ENCODE measurements at places on chromosomes 16 and 17.

GRCh38 chr17:3049705-3050295, 13.6 kb downstream of the OR1D5 start:
- no peak for DNase-seq

DNA sequence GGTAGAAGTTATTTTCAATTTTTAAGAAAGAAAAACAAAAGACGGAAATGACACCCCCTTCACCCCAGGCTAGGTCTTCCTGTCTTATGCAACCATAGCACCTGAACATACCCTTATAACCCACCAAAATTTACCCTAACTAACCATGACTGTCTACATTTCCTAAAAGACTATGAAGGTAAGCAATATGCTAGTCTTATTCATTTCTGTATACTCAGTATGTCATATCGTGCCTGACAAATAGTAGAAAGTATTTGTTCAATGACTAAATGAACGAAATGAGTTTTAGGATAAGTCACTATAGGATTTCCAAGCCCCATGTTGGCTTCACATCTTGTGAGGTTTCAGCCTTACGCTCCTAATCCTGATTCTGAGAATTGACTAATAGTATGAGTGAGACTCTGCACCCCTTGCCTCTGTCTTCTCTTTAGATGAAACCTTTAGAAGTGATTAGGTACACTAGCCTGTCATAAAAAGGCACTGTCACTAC, 6.5 kb downstream of the ADAT1 start:
- no peak for DNase-seq

DNA sequence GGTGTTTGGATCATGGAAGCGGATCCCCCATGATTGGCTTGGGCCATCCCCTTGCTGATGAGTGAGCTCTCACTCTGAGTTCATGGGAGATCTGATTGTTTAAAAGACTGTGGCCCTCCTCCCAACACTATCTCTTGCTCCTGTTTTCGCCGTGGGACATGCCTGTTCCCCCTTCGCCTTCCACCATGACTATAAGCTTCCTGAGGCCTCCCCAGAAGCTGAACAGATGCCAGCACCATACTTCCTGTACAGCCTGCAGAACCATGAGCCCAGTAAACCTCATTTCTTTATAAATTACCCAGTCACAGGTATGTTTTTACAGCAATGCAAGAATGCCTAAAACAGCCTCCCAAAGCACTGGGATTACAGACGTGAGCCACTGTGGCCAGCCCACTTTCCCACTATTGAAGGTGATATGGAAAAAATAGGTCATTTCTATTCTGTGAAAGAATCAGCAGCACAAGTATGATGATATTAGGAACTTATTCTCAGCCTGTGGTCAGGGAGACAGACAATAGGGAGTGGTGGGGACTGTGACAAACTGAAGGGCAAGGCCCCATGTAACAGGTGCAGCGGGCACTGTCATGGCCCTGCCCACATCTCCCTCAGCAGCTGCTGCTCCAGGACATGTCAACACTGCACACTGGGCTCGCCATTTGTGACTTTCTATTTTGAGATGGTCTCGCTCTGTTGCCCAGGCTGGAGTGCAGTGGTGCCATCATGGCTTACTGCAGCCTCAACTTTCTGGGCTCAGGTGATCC, 33.7 kb upstream of the LITAF start:
- DNase-seq = no peak

DNA sequence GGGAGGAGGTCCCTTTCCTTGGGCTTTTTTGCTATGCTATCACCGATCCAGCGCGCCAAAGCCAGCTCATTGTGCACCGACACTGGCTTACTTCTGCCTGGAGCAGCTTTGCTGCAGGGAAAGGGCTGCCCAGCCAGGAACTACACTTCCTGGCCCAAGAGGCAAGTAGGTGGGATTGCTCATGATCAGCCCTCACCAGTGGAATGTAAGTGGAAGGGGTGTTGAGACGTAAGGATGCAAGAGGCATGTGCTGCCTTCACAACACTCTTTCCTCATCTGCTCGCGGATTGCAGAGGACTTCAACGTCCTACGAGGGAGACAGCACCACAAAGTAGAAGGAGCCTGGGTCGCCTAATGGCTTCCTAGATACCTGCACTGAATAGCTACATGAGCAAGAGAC, 104.3 kb upstream of the FOXF1 start:
- no peak for DNase-seq

GRCh38 chr17:55437159-55437605, 15.5 kb upstream of the MMD start:
- no peak for DNase-seq

DNA sequence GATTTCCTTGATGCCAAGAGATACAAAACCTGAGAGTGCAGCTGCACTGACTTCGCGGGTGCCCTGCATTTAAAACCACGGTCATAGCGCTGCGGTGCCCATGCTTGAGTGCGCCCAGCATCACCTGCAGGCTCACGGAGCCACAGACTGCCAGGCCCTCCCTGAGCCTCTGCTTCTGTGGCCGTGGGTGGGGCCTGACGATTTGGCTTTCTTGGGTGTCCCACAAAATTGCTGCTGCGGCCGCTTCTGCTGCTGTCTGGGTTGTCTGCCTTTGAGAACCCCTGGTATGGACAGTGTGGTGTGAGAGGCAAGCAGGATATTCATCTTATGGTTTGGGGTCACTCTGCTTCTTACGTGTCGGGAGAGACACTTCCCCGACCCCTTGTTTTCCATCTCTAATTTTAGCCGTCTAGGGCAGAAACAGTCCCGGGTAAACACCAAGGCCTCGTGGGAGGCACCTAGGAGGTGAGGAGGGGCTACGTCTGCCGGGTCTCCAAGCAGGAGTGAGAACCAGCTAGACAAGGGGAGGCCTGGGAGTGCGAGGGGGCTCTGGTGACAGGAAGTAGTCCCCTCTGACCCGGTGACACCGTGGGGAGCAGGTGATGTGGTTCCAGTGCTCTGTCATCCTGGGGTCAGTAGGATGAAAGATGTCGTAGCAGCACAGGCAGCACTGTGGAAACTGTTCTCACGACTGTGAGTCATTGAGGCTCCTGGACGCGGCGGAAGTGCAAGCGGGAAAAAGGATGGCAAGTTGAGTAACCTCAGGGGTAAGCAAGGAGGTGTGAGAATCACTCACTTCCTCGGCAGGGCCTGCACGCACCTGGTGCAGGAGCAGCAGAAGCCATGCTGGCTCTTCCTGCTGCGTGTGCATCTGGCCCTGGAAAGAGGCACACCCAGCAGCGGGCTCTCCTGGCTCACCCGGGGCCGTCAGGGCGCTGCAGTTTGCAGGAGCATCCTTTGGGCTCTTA, 176.3 kb downstream of the RPTOR start:
- DNase-seq = no peak

DNA sequence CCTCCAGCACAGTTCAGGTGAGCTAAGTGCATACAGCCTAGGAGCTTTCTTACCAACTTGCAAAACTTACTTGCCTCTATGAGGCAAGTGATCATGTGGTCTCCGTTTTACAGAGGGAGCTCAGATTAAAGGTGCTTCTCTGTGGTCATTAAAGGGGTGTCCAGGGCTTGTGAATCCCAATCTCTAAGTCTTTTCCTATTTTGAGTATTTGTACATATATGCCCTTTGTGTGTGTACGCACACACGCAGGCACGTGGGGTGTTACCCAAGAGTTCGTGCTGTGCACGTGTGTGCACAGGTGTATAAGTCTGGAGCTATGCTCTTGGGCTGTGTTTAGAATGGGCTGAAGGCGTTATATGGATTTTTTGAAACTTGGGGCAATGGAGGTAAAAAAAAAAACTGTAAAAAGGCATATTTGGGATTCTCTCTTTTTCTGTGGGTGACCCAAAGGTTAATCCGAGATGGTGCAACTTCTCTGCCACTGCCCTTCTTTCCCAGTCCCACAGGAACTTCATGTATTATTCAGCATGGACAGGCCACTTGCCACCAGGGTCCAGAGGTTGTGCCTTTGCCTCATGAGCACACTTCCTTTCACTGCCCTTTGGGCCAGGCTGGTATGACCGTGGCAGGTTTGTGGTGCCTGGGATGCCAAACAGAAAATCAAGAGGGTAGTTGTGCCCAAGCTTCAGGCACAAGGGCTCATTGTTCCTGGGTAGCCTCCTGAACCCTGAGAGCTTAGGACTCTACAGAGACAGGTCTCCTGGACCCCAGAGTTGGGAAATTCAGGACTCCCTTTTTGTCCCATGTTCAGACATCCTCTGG, 1.5 kb downstream of the ABCC3 start:
- DNase-seq = no peak

- DNase-seq = no peak
Observed at GRCh38 chr17:12290207-12290606, 269.5 kb downstream of the MAP2K4 start.

DNA sequence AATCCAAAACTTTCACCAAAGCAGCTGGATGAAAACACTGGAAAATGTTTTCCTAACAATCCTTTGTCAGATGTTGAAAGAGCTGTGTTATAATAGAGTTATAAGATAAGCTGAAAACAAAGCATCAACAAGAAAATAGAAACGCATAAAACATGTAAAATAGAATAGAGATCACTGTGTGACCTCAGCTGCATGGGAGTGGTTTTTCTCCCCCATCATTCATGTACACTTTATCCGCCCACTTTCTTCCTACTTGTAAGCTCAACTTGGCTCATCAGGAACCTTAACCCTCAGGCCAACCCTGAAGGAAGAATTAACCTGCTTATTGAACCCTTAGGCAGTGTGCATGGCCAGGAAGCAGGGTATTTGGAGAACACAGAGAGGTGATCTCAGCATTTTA, 238.5 kb upstream of the PMFBP1 start:
- no peak for DNase-seq

DNA sequence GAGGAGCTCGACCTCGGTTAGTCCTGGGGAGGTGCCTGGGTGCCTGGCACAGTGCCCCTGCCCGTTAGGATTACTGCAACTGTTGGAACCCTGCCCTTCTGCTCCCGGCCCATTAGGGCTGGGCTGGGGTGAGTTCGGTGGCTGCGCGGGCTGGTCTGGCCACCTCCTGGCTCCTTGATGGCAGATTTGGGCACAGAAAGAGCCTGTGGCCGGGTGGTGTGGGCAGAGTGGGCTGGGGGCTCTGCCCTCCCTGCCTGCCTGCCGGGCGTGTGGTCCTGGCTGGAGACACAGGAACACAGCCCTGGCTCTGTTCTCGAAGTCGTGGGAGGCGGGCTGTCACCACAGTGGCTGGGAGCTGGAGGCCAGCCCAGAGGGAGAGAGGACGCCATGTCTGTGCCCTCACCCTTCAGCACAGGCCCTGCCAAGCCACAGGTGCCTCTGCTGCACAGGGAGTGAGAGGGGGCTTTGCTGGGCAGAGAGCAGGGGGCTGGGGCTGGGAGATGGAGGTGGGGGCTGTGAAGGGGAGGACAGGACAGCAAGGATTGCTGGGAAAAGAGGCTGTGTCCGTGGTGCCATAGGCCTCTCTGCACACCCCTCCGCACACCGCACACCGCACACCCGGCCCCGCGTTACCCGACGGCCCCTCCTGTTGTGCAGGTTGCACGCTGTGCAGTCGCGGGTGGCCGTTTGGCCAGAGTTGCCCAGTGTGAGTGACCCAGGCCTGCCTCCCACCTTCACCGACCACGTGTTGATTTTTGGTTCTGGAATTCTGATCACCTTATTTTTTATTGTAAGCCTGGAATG, 236.6 kb upstream of the GSE1 start:
- DNase-seq = peak; percentile 72

DNA sequence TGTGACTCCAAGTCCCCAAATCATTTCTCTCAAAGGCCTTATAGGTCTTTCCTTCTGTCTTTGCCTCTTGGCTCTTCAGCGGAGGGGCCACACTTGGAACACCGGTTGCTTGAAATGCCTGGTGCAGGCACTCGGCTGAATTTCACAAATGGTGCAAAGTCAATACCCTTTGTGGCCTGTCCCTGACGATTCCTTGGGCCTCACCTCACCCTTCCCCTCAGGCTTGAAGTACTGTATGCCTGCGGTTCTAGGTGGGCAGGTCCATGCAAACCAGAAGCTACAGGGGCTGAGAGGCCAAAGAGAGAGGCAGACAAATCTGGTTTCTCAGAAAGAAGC, 4.1 kb upstream of the B9D1 start:
- no peak for DNase-seq

- DNase-seq = no peak
Observed at GRCh38 chr16:9060225-9060624, 31.2 kb upstream of the HAPSTR1 start.

- DNase-seq = no peak
Observed at GRCh38 chr16:73878611-73879010, 418.0 kb upstream of the PSMD7 start.

GRCh38 chr17:61657338-61657737, 66.3 kb upstream of the NACA2 start:
- DNase-seq = no peak
